ENCODE measurements at places on chromosomes 13 and 19.

- DNase-seq, result no peak
These were observed 1193.0 kb downstream of the UQCRFS1 start for GRCh38 chr19:28019901-28020300.

DNA sequence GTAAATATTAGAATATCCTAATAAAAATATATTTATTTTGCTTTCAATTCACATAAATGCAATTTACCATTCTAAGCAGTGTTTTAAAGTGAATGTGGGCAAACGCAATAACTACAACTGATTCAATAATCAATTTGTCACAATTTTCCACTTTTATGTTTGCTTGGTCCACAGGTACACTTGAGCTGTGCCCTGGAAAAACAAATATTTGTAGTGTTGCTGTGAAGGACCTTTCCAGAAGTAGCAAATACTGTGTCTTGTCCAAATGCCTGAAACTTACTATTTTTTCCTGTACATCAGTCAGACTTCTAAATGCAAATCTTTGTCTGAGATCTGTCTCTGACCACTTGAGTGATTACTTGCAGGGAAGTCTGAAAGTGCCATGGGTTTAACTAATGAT is 845.8 kb upstream of the SLITRK5 start:
- no peak for DNase-seq

DNA sequence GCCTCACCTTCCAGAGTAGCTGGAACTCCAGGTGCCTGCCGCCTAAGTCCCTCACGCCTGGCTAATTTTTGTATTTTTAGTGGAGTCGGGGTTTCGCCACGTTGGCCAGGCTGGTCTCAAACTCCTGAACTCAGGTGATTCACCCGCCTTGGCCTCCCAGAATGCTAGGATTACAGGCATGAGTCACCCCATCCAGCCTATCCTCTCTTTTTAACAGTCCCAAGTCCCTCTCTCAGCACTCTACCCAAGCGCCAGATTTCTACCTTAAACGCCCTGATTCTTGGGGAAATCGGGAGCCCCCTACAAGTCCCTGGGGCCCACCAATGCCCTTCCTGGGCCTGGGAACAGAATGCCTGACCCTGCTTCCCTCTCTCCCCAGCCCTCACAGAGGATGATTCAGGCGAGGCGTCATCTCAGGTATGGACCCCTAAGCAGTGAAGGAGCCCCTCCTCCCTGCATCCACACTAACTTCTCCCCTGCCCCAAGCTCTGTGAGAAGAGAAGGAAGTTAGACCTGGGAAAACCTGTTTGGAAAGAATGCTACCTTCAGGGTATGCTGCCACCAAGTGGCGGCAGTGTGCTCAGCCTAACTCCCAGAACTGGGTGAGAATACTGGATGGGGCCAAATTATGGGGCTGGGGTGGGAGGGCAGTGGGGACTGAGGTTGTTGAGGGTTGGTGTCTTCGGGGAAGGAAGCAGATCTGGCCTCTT is 20.8 kb upstream of the EBI3 start:
- no peak for DNase-seq

- DNase-seq, result no peak
These were observed 497.8 kb downstream of the UQCRFS1 start for GRCh38 chr19:28715157-28715556.

DNA sequence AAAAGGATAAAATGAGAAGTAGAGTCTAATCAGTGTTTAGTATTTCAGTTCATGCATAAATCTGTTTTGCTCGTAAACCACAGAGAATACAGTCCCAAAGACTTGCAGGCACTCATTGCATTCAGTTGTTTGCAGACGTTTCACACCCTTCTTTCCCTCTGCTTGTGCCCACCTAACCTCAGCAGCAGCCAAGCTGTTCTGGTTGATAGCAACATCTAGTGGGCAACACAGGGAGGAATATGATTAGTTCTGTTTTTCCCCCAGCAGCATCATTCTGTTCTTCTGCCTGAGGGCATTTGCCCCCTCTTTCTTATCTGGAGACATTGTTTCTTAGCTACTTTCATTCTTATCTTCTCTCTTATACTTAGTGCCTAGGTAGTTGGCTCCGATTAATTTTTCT is 135.6 kb downstream of the PAN3 start:
- no peak for DNase-seq
